ENCODE measurements at places on chromosomes 11 and 22.

- DNase-seq, result no peak
Observed at GRCh38 chr11:128424851-128425285, 162.5 kb downstream of the ETS1 start.

GRCh38 chr11:132186699-132187098 lies 816.3 kb downstream of the NTM start:
- DNase-seq, result no peak

DNA sequence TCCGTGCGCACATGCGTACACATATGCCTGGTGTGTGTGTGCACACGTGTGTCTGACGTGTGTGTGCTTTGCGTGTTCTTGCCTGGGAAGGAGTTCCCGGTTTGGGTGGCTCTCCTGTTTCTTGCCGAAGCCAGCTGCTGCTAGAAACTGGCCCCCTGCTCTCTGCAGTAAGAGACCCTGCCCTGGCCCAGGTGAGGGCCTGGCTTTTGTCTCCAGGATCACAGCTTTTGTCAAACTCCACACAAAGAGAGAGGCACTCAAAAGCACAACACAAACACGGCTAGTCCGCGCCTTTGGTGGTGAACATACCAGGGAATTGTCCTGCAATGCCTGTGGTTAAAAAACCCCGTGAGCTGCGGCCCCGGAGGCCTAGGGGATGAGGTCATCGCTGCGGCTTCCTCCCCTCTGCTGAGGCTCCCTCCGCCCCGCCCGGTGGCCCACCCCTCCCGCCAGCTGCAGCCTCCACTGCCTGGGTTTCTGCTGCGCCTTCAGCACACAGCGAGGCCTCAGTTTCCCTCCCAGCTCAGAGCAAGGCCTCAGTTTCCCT lies 88.9 kb downstream of the KCNQ1 start:
- no peak for DNase-seq

DNA sequence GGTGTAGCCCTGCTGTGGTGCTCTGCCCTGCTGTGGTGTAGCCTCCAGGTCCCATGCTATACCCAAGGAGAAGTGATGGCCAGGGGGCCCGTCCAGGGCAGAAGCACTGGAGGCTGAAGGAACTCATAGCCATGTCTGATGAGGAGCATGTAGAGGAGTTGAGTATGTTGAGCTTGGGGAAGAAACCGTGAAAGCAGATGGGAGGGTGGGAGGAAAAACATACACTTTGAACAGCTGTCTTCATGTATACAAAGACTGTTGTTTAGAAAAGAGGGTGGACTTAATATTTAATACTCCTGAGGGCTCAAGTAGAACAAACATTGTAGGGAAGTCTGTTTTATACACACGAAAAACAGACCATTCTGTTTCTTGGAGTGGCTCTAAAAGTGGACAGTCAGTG lies 26.6 kb upstream of the TTC12 start:
- no peak for DNase-seq

DNA sequence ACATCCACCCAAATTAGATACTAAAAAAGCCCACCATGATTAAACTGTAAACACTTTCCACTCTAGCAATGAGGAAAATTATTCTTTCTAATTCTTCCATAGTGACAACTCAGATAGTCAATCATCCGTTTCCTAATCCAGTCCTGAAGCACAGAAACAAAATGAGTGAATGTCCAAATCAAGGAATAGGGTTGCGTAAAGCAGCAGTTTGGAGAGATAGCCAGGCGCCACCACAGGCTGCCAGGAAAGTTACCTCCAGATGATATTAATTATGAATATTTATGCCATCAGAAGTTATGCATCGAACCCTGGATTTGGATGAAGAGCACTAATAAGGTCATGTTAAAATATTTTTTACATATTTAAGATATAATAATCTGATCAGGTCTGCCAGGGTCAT lies 63.2 kb downstream of the ETS1 start:
- DNase-seq, result no peak

DNA sequence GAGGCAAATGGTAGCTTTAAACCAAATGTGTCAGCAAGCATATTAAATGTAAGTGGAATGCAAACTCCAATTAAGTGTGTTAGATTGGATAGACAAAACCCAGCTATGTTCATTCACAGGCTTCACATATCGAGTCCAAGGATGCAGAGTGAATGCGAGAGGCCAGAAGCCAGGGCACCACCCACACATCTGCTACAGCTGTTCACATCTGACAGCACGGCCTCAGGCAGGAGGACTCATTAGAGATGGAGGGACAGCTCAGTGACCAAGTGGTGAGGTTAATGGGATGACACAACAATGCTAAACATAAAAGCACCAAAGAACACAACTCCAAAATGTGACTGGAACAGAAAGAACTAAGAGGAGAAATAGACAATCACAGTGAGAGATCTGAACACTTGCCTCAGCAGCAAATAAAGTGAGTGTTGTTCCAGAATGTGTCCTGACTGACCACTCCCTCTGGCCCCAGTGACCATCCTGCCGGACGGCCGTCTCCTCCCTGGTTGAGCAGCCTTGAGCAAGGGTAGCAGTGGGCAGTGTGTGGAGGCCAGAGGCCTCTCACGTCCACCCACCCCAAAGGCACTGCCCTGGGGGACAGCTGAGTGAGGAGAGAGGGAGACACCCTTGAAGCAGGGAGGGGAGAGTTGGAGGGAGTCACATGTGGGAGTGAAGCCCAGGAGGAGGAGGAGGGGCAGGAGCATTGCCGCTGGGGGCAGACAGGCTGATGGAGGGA lies 23.8 kb downstream of the ALG12 start:
- no peak for DNase-seq

- DNase-seq, result no peak
Observed at GRCh38 chr11:95566211-95566610, 223.4 kb downstream of the FAM76B start.

GRCh38 chr11:64226507-64227051 lies 505 bp downstream of the NUDT22 start:
- DNase-seq, result no peak
